GM23338 (cell line): ENCODE measurements at places on chromosomes 7 and 10.

DNA sequence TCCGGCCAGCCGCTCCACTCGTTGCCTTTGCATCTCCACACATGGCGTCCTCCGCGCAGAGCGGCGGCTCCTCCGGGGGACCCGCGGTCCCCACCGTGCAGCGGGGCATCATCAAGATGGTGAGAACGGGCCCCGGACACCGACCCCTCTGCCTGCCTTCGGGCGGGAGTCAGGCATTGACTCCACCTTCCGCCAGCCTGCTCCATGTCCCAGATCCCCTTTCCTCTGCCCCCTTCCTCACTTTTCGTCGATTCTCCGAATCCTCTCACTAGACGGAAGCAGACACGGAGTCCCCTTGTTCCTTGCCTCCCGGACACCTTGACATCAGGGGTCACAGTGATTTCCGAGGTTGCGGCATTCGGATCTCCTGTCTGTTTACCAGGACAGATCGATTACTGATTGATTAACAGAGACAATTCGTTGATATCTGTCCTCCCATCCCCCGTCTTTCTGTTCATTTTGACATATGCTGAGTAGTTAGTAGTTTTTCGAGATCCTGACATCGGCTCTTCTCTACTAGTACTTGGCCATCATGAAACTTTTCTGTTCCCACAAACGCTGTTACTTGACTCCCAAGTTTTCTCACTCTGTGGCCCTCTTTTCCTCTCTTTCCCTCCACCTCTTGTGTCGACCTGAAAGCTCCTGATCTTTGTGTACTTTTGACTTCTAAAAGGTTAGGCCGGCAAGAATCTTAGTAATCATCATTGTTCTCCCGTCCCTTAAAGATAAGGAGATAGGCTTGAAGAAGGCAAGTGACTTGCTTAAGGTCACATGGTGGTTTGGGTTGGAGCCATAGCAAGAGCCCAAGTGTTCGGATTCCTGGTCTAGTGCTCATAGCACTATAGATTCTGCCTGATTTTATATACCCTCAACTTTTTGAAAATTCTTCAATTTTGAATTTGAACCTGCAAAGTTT lies 597 bp downstream of the SND1 start:
- H3K27me3 ChIP-seq: no peaks in the 10 kb centered on the region
- DNase-seq: peak; percentile 40
- no peaks in the 10 kb centered on the region for H3K36me3 ChIP-seq
- peaks cover 41% of the 10 kb centered on the region for H3K4me1 ChIP-seq

GRCh38 chr7:2138146-2138765 lies 94.5 kb downstream of the MAD1L1 start:
- no peaks in the 10 kb centered on the region for H3K36me3 ChIP-seq
- H3K27ac ChIP-seq: no peak overlapping the region
- no peaks in the 10 kb centered on the region for H3K4me1 ChIP-seq
- DNase-seq: no peak
- no peaks in the 10 kb centered on the region for H3K27me3 ChIP-seq

GRCh38 chr7:46256870-46257661 lies 336.0 kb upstream of the IGFBP3 start:
- no peak for DNase-seq
- no peaks in the 10 kb centered on the region for H3K27me3 ChIP-seq
- H3K4me1 ChIP-seq: no peaks in the 10 kb centered on the region
- H3K4me3 ChIP-seq: no peak overlapping the region
- peaks cover 7% of the 10 kb centered on the region; the same call in 1 of the 2 replicates for H3K36me3 ChIP-seq

DNA sequence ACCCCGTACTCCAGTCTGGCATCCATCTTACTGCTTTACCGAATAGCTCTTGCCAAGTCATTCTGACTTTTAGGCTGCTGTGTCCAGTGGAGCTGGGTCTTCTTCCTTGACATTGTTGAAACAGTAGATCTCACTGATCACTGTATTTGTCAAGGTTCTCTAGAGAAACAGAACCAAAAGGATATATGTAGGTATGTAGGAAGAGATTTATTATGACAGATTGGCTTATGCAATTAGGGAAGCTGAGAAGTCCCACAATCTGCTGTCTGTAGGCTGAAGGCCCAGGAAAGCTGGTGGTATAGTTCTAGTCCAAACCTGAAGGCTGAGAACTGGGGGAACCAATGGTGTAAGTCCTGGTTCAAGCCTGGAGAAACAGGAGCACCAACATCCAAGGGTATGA lies 12.1 kb upstream of the PRRT4 start:
- no peaks in the 10 kb centered on the region for H3K4me1 ChIP-seq
- no peaks in the 10 kb centered on the region for H3K36me3 ChIP-seq
- H3K4me3 ChIP-seq: no peak overlapping the region
- DNase-seq: no peak
- H3K27me3 ChIP-seq: peaks cover 2% of the 10 kb centered on the region; the same call in 1 of the 2 replicates
- no peak overlapping the region for H3K27ac ChIP-seq

DNA sequence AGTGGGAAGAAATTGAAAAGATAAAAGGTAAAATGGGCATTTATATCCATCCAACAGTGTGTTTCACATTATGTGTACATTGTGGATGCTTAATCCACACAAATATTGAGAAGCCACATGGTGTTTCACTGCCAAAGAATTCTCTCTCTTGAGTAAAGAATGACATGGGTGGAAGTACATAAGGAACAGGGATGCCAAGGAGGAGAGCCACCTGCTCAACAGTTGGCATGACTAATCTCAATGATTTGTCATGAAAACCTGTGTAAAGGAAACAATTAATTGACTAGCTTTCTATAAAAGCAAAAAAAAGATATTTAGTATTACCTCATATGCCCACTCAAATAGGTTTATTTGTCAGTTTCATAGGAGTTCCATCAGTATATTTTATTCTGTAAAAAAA lies 43.1 kb downstream of the MAGI2 start:
- no peak overlapping the region for H3K4me3 ChIP-seq
- no peak overlapping the region for H3K27ac ChIP-seq
- H3K36me3 ChIP-seq: no peaks in the 10 kb centered on the region

DNA sequence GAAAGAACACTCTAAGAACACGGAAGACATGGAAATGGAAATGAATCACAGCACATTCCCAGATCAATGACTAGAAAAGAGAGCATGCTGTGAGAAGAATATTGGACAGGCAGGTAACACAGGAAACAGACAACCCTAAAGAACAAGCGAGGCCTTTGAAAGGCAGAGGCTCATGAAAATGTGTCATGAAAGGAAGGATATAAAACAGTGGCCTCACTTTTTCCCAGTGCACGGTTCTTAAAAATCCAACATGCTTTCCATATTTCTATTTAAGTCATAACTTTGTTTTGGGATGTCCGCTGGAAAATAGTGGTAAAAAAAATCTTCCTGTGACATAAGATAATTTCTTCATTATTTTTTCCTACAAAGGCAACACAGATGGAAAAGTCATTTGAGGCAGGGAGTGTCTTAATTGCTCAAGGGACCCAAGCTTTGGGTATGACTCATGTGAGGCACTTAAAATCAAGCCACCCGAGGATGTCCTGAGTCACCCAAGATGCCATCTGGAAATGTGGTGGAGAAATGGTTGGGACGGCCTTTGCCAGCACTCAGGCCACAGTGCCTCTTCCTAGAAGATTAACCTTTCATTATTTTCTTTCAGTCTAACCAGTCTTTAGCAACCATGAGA lies 17.0 kb downstream of the ITIH5 start:
- H3K36me3 ChIP-seq: no peaks in the 10 kb centered on the region
- peaks cover 7% of the 10 kb centered on the region; the same call in 1 of the 2 replicates for H3K4me1 ChIP-seq
- no peak overlapping the region for H3K27ac ChIP-seq
- H3K4me3 ChIP-seq: no peak overlapping the region
- no peak for DNase-seq
- no peaks in the 10 kb centered on the region for H3K27me3 ChIP-seq

DNA sequence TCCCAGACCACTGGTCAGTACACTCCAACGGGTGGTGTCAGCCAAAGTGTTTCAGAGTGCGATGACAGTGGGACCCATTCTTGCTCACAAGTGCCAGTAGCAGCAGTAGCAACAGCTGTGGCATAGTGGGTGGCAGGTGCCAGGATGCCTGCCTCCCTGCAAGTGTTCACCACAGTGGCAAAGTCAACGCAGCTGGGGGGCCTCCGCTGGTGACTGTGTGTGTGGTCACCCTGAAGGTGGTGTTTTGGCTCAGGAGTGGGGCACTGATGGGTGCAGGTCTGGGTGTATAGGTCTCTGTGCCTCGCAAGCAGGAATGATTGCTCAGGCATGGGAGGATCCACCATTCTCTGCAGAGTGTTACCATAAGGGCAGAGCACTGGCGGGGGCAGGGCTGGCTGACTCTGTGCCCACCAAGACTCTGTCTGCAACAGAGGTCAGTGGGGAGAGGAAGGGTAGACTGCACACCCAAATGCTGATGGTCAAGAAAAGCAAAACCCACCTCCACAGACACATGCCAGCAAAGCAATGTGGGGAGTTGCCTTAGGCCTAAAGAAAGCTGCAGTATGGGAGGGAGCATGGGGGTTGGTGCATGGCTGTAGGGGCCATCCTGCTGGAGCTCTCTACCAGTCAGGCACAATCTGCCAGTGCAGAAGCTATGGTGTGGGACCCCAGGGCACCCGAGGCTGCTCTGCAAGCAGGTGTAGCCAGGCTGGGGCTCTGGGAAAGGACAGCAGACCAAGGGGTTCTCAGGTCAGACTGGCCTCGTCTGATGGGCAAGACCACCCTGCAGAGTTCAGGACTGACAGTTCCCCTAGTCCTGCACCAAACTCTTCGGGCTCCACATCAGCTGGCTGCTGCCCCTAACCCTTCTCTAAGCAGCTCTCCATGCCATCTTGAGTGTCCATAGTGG lies 368.1 kb downstream of the CTNNA3 start:
- H3K27ac ChIP-seq: no peak overlapping the region
- H3K4me1 ChIP-seq: peaks cover 4% of the 10 kb centered on the region; the same call in 1 of the 2 replicates
- no peaks in the 10 kb centered on the region for H3K27me3 ChIP-seq
- H3K36me3 ChIP-seq: no peaks in the 10 kb centered on the region
- DNase-seq: no peak
- no peak overlapping the region for H3K4me3 ChIP-seq
